CD4-positive, alpha-beta T cell (primary cell): ENCODE measurements at places on chromosomes 12 and 14.
A peak's percentile ranks its signal among the peaks of the same experiment; 100 is the strongest.

- DNase-seq, result peak; percentile 32
Observed at GRCh38 chr12:104643093-104643818, 186.5 kb downstream of the CHST11 start.

- no peak for DNase-seq
Observed at GRCh38 chr12:89632778-89633177, 75.9 kb downstream of the ATP2B1 start.

DNA sequence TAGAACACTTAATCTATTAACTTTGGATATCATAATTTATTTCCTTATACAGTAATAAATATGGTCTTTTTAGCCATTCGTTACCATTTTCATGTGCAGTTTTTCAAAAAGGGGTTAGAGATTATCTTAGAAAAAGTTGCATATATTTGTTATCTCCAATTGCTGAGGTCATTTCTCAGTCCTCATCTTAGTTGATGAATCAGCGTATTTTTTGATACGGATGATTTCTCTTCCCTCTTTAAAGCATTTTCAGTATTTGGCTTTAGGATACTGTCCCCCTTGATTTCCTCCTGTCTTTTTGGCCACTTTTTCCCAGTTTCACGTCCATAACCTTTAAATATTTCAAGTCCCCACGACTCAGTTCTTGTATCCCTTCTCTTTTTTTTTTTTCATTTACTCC, 21.8 kb downstream of the DNAL1 start:
- no peak for DNase-seq

- no peak for DNase-seq
Observed at GRCh38 chr12:95796982-95797289, 6.4 kb upstream of the NTN4 start.

- DNase-seq, result no peak
Observed at GRCh38 chr14:24688030-24688658, 54.2 kb upstream of the GZMB start.

GRCh38 chr12:10386857-10387256, 3.0 kb downstream of the KLRK1 start:
- DNase-seq, result no peak

- DNase-seq, result peak; percentile 42
Observed at GRCh38 chr12:13099066-13099843, 4.2 kb downstream of the GSG1 start.

DNA sequence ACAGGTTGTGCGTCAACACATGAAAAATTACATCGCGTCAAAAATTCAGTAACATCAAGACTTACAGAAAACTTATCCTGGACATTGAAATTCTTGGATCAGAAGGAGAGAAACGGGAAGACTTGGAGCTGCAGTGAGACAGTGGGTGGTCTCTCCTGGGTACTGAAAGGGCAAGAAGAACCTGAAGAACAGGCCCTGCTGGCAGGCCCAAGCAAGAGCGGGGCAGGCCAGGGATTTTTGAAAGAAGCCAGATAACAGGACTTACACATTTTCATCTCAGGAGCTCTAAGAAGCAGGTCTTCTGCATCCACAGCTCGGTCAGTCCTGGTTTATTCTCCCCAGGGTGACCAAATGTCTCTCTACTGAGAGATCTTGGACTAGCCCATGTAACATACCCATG, 466.5 kb upstream of the SOX5 start:
- DNase-seq, result no peak

- DNase-seq, result no peak
Observed at GRCh38 chr12:95733141-95733825, 57.3 kb downstream of the NTN4 start.

DNA sequence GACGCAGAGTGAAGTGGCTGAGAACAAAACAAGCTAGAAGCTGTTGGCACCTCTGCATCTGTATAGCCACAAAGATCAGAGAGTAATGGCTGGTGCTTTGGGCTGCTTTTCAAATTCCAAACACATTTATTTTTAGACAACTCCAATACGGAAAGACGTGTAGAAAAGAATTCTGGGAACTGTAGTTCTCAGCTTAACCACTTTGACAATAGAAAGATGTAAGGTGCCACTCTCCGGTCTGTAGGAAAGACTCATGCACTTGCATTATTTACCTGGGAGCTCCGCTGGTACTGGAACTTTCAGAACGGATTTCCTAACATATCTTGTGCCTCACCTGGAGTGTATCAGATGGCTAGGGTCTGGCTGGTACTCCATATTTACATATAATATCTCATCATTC, 1.8 kb upstream of the OR4K2 start:
- DNase-seq, result no peak

DNA sequence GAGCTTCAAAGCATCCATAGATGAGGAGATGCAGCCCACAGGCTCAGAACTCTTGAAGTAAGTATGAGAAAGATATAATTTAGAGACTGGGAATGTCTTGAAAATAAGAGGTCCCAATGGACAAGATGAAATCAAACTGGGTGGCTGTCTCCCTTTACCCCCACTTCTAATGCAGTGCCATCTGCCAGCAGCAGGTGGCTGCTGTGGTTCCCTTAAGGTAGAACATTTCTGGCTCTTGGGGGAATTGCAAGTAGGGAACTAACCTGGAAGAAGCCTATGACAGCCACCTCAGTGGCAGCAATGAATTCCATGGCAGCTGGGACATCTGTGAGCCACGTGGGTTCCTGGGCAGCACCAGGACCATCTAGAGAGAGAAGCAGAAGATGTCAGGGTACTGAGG, 648 bp downstream of the ERP27 start:
- DNase-seq, result no peak

- no peak for DNase-seq
Observed at GRCh38 chr14:72535485-72535884, 358.4 kb downstream of the DPF3 start.

GRCh38 chr12:68452078-68452715, 120.0 kb upstream of the MDM1 start:
- DNase-seq, result no peak

DNA sequence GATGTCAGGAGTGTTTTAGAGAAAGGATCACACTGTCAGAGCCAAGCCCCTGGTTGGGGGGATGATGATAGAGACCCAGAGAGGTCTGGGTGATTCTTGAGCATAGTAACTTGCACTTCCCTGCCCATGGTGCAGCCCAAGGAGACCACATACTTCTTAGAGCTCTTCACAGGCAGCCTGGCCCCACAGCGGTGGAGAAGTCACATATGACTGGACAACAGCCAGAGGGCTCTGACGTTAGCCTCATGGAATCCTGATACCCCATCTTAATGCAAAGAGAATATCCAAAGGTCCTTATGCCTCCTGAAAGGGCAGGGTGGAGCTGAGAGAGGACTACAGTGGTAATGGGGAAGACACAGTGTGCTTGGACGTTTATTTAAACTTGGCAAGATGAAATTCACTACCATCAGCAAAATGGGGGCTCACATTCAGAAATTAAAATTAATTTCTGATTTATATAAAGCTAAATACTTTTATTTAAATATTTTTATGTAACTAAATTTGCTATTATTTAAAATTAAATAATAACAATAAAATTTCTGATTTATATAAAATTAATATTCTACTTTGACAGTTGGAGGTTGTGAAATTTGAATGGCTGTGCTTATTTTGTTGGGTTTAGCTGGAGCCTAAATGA, 131.3 kb downstream of the KTN1 start:
- no peak for DNase-seq

GRCh38 chr14:29745863-29746262, 181.8 kb downstream of the PRKD1 start:
- DNase-seq, result no peak

GRCh38 chr14:89495718-89496117, 78.7 kb upstream of the FOXN3 start:
- DNase-seq, result no peak

- no peak for DNase-seq
Observed at GRCh38 chr14:50839048-50839447, 8.1 kb upstream of the NIN start.

DNA sequence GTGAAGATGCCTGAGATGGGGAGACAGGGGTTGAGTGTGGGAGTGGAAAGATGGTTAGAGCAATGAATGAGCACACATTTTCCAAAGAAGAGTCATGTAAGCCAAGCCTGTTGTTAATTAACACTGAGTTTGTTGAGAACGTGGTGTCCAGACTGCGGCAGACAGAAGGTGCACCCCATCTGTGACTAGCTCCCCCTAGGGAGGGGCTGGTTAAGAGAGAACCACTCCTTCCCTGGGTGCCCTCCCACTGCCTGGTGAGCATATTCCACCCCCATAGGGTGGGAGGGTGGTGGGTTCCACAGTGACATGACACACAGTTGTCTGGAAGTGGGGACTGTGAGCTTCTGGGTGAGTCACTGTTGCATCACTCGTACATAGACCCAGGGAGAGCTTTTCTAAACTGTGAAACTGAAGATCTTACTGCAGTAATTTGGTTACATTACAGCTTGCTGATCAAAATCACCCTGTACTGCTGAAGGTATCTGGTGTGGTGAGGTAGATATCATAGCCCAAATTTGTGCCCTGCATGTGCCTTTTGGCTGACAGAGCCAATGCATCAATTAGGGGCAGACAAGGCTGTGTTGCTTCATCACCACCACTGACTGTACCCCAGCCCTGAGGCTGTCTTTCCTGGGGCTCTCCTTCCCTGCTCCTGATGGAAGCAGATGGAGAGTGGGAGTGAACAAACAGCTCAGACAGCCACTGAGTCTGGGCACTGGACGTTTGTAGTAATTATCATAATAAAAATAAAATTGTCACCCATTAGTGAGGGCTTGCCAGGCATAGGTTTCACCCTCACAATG, 150.9 kb downstream of the EMP1 start:
- DNase-seq, result no peak

GRCh38 chr12:119902084-119902509, 25.0 kb upstream of the CIT start:
- DNase-seq, result peak; percentile 61

DNA sequence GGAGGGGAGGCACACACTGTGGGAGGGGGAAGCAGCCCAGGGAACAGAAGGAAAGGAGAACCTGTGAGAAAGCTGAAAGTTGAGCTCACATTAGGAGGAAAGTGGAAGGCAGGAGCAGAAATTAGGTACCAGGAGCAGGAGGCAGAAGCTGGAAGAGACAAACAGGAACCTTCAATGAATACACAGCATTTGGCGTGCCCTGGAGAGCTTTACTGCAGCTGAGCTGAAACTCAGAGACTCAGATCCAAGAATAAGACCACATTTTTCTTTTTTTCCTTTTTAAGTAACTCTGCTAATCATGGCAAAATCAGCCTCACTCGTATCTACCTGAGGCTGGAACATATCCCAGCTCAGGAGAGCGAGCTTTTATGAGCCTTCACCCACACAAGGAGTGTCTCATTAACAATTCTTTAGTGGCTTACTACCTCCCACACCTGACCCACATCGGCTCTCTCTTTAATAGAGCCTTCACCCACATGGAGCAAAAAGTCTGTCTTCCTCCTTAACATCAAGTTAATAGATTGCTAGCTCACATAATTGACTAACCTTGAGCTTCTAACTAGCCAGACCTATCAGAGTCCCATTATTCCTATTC, 18.2 kb upstream of the CERS5 start:
- no peak for DNase-seq

GRCh38 chr14:66709291-66709690, 201.3 kb downstream of the GPHN start:
- DNase-seq, result no peak

DNA sequence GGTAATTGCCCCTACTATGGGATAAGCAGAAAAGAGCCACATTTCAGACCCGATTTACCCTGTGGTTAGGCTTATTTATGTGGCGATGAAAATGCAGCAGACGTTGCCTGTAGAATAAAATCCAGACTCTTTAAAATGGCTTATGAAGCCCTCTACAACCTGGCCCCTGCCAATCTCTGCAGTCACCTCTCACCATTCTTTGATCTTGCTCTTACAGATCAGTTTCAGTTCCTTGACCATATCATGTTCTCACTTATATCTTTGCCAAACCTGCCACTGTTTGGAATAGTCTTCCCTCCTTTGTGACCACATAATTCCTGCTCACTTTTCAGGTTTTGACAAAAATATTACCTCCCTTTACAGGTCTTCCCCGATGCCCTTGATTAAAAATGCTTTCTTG, 264.3 kb upstream of the GARIN6 start:
- DNase-seq, result no peak

DNA sequence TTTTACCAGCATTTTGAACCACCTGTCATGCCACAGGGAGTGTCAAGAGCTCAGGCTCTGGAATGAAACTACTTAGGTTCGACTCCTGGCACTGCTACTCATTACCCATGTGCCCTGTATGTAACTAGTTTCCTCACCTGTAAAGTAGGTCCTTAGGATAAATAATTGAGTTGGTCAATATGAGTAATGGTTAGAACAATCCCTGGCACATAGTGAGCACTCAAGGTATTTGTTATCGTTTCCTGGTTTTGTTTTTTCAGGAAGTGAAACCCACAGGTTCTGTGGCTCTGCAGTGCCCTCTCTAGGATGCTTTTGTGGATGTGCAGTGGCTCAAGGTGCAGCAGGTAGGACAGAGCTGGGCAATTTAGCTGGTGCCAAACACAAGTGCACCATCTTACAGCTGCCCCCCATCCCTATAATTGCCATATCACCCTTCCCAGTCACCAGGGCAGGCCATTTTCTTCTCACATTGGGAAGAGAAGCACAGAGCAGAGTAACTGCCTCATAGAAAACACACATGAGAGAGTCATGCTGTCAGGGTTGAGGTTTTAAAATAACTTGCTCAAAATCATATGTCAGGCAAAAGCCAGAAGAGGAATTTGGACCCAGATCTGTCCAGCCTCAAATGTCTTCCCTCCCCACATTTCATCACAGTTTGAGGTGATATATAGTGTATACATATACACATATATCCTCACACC, 297.5 kb downstream of the RPAP3 start:
- peak; percentile 72 for DNase-seq

- no peak for DNase-seq
Observed at GRCh38 chr12:108461058-108461660, 53.9 kb upstream of the FICD start.

DNA sequence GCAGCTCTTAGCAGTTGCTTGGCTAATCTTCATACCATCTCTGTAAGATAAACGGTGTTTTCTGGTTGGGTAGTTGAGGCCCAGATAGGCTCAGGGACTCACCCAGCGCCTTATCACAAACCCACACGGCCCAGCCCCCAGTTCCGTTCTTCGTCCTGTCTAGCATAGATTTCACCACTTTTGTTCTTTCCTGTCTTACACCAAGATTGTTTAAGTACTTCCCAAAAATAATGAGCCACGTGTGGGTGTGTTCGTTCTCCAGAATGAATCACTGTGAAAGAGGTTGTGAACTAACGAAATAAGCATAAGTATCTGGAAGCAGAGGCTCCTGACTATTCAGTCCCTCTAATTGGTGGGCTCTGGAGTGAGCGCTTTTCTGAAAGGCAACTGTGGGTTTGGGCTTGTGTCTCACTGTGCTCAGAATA, 21.4 kb downstream of the ACVR1B start:
- peak; percentile 59 for DNase-seq
